8988T (cell line): ENCODE measurements at places on chromosomes 2 and 18.

GRCh38 chr2:163132850-163133249 lies 294.3 kb upstream of the KCNH7 start:
- no peak for DNase-seq

GRCh38 chr2:207505728-207506127 lies 24.0 kb upstream of the CREB1 start:
- peak; percentile 30 for DNase-seq

DNA sequence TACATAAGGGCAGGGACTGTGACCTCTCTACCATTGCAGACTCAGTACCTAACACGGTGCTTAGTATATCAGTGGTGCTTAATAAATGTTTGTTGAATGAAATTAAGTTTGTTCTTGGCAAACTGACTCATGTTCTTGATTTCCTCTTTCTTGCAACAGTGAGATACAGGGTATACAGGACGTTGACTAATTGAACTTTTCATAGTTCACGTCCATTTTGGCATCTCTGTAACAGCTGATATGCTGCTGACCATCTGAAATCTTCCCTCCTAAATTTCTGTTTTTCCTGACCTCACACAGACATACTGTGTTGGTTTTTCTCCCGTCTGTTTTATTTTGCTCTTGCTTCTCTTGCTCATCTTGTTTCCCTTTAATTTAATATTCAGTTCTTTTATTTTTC lies 44.2 kb downstream of the LHCGR start:
- DNase-seq, result no peak

DNA sequence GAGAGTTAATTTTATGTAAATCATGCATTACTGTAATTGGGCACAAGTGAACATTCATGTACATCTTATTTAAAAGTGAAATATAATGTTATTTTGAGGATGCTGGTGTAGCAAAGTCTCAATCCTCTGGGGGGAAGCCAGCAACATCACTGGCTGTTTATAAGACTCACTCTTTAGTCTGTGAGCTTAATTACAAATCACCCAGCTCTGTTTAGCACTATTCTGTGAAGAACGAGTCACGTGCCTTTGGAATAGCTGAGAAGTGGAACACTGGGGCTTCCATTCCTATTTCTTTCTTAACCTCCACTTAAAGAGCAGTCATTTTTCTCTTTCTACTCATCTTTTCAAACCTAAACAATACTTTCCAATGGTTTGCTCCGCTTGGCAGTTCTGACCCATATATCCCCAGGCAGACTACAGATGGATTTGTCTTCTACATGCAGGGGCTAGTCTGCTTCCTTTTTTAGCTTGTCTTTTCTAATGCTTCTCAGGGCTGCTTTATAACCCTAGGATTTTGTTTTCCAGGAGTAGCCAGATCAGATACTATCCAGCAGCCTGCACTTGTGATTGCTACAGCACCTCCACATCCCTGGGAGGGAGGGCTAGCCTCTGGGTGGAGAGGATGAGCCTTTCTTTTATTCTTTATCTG lies 95.3 kb upstream of the CAVIN2 start:
- no peak for DNase-seq

GRCh38 chr18:23526501-23527063 lies 23.3 kb downstream of the RMC1 start:
- DNase-seq, result no peak

DNA sequence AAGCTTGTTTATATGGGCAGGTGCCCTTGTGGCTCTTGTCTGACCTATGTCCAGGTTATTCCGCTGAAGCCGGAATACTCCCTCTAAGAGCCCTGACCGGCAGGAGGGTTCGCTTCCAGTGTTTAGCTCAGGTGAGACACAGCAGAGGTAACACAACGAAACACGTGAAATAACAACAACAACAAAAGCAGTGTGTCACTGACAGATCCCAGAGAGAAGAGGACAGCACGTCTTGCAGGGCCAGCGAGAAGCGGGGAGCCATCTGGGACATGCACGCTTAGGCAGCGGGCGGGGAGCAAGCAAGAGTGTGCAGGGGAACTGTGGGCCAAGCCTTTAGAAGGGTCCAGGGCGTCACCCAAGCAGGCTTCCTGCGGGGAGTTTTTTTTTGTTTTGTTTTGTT lies 17.1 kb upstream of the ZDBF2 start:
- no peak for DNase-seq

GRCh38 chr2:127619203-127619590 lies 26.8 kb upstream of the GPR17 start:
- no peak for DNase-seq

- no peak for DNase-seq
Measured at GRCh38 chr2:161241894-161242293, 66.3 kb upstream of the PSMD14 start.

- no peak for DNase-seq
Measured at GRCh38 chr2:54419388-54419787, 36.7 kb upstream of the SPTBN1 start.

GRCh38 chr2:45912109-45912508 lies 260.6 kb downstream of the PRKCE start:
- no peak for DNase-seq

GRCh38 chr2:118224895-118225311 lies 136.6 kb downstream of the INSIG2 start:
- no peak for DNase-seq

- peak; percentile 62 for DNase-seq
Measured at GRCh38 chr2:210224941-210225672, at the start of gene ACADL. Gene ACADL, minus strand, starts transcription at chr2:210225447. Its CDS starts 184 bp downstream, at chr2:210225263.

GRCh38 chr2:9543557-9543956 lies 12.1 kb downstream of the ADAM17 start:
- DNase-seq, result no peak

DNA sequence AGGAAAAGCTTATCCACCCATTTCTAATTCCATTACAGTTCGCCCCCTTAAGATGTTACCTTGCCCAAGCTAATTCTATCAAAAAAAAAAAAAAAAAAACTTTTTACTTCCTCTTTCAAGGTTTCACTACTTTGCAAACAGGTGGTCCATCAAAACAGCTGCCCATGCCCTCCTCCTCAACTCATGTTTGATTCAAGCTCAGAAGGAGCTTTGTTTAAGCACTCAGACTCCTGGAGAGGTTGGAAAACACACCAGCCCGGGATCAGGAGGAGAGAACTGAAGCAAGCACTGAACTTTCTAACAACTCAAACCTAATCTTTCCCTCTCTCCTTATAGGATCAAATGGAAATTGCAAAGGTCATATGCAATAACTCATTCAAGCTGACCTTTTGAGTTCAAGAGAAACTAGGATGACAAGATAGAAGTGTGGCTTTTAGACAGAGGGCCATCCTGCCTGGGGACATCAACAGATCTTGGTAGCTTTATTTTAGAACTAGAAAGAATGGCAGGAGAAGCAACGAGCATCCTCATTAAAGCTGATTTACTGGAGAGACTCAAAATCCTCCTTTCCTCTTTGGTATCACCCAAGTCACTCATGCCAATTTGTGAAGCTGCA lies 28.3 kb upstream of the FZD7 start:
- no peak for DNase-seq

GRCh38 chr2:46299365-46300263 lies 2.4 kb downstream of the EPAS1 start:
- DNase-seq, result peak; percentile 49

- no peak for DNase-seq
Measured at GRCh38 chr18:5461041-5461440, 82.8 kb downstream of the EPB41L3 start.

- no peak for DNase-seq
Measured at GRCh38 chr2:203586206-203586605, 51.1 kb upstream of the RAPH1 start.

DNA sequence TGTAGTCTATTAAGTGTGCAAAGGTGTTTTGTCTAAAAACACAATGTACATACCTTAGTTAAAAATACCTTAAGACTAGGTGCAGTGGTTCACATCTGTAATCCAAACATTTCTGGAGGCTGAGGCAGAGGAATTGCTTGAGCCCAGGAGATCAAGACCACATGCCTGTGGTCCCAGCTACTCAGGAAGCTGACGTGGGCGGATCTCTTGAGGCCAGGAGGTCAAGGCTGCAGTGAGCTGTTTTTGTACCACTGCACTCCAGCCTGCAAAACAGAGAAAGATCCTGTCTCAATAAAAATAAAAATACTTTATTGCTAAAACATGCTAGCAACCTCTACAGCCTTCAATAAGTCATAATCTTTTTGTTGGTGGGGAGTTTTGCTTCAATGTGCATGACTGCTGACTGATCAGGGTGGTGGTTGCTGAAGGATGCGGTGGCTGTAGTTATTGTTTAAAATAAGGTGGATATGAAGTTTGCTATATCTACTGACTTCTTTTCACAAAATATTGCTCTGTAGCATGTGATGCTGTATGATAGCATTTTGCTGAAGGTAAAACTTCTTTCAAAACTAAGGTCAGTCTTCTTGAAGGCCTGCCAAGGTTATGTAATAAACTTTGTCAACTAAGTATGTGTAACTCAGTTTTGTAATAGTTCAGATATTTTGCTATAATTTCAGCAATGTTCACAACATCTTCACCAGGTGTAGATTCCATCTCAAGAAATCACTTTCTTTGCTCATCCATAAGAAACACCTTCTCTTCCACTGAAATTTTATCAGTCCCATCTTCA lies 1238.0 kb upstream of the NRXN1 start:
- DNase-seq, result no peak

- no peak for DNase-seq
Measured at GRCh38 chr18:59839246-59839645, 60.5 kb upstream of the PMAIP1 start.

DNA sequence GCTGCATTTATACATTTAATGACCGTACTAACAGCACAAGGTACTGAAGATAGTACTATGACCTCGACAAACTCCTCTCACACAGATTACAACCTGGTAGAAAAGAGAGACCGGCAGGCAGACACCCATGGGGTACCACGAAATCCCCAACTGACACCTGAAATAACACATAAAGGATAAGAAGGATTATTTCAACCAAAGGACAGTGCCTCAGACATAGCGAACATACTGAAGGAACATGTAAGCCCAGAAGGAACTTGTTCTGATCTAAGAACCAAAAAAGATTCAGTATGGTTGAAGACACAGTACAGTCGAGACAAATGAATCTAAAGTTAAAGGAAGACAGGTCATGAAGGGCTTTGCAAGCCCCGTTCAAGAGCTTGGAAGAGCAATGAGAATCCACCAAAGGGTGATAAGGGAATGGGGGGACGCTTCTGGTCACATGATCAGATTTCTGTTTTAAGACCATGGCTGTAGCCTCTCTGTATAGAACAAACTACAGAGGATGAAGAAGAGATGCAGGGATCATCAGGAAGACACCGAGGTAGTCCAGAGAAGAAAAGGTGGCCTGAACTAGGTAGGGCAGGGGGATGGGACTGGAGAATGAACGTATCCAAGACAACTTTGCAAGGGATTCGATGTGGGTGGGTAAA lies 902 bp downstream of the MCFD2 start:
- no peak for DNase-seq

- no peak for DNase-seq
Measured at GRCh38 chr2:207531032-207531952, 1.5 kb downstream of the CREB1 start.

DNA sequence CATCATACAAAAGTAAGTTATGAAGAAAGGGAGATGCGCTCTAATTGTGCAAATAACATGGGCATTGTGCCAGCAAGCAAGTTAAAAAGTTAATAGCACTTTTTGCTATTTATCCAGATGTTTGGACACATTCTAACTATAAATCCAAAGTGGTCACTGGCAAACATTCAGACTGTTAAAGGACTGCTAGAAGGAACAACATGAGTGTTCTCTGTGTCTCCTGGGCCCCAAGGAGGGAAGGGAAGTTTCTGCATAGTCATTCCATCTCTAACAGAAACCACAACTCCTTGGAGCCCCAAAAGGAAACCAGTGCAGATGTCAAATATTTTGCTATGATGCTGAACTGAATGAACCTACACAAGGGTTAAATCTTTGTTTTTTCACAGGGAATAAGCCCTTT lies 213.3 kb upstream of the HNRNPA3 start:
- DNase-seq, result no peak

DNA sequence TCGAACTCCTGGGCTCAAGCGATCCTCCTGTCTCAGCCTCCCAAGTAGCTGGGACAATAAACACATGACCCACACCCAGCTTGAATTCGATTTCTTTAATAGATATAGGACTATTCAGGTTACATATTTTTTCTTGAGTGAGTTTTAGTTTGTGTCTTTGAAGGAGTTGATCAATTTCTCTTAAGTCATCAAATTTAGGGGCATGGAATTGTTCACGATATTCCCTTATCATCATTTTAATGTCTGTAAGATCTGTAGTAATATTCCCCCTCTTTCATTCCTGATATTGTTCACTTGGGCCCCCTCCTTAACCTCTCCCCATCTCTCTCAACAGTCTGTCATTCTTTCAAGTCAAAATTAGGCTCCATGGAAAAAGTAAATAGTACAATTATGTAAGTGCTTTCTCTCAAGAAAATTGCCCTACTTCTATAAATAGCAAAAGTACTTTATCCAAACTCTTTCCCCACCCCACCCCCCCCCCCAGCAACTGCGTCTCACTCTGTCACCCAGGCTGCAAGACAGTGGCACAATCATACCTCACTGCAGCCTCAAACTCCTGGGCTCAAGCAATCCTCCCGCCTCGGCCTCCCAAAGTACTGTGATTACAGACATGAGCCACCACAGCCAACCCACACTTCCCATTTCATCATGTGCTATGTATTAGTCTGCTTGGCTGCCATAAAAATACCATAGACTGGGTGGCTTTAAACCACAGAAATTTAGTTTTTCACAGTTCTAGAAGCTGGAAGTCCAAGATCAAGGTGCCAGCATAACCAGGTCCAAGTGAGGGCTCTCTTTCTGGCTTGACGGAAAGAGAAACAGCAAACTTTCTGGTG lies 20.1 kb downstream of the WDR33 start:
- DNase-seq, result no peak

GRCh38 chr2:201633661-201634249 lies 9.5 kb downstream of the TMEM237 start:
- DNase-seq, result no peak

- peak; percentile 71 for DNase-seq
Measured at GRCh38 chr18:22167471-22168241, 1.7 kb upstream of the GATA6 start.

DNA sequence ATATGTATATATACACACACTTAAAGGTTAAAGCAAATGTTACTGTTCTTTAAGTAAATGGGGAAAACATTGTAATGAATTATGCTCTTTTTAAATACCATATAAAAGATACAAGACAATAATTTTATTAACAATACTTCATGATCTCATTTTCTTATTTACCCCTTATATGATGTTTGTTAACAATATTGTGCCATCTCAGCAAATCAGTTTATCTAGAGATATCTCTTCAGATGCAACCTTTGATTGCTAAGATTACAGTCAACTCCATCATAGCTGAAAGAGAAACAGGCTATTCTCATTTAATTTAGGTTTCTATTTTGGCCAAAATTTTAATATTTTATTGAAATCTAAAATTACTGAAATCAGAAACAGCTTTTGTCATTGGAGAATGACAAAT lies 197.9 kb downstream of the CALCRL start:
- no peak for DNase-seq
